Heart left ventricle (tissue), 16 donors: ENCODE measurements at places on chromosomes 1 and 21.

DNA sequence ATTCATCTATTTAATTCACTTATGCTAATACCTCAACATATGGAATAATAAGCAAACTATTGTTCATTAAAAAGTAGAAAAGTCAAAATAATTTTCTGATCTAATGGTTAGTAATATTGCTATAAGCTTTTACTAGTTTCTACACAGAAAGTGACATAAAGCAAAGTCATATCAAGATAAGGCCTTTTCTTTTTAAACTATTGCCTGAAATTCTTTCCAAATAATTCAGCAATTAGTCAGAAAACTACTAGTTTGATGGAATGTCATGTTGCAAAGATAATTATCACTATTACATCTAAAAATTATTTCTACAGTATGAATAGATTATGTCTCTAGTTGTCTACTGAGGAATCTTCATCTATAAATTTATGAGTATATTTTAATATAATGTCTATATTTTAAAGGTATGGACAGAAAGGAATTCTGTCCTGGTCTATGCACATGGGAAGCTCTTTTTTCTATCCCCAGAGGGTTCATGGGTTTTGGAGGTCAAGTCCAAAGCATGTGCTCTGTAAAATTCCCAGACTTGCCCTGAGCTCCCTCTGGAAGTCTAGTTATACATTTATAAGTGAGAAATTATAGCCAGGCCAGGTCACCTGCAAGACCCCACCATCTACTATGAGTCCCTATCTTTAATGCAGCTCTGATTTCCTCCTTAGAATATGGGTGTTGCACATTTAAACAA is 84.6 kb upstream of the DPYD start:
- no peak overlapping the region for H3K4me3 ChIP-seq
- no peaks in the 10 kb centered on the region for H3K27me3 ChIP-seq
- no peak for DNase-seq
- no peaks in the 10 kb centered on the region for H3K4me1 ChIP-seq
- no peak overlapping the region for H3K27ac ChIP-seq

GRCh38 chr1:198575798-198576641 is 35.5 kb upstream of the ATP6V1G3 start:
- H3K27ac ChIP-seq: no peak overlapping the region
- no peaks in the 10 kb centered on the region for H3K4me1 ChIP-seq
- H3K36me3 ChIP-seq: no peaks in the 10 kb centered on the region
- no peaks in the 10 kb centered on the region for H3K27me3 ChIP-seq

DNA sequence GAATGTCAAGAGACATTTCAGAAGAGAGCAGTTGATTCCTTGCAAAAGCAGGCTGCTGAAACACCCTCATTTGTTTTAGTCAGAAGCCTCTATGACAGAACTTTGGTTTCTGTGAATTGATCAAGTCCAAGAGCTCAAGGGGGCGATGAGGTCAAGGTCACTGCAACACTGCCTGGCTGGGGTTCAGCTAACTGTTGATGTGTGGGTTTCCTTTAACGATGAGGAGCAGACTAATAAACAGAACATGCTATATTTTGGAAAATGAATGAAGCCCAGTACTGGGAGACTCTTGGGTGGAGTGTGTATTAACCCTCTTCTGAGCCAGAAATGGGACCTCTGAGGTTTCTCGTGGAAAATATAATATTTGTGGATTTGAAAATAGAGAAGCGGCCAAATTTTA is 109.3 kb downstream of the ZC3H11B start:
- no peak overlapping the region for H3K4me3 ChIP-seq
- no peaks in the 10 kb centered on the region for H3K27me3 ChIP-seq
- no peaks in the 10 kb centered on the region for H3K4me1 ChIP-seq
- no peak overlapping the region for H3K27ac ChIP-seq

- peaks cover 94% of the 10 kb centered on the region for H3K4me1 ChIP-seq
- no peak overlapping the region for H3K4me3 ChIP-seq
- peak; percentile 48 for DNase-seq
- H3K36me3 ChIP-seq: no peaks in the 10 kb centered on the region
- no peaks in the 10 kb centered on the region for H3K27me3 ChIP-seq
- peak overlapping the region; percentile 91 for H3K27ac ChIP-seq
Measured at GRCh38 chr1:201712387-201713085, 116.4 kb upstream of the IPO9 start.

DNA sequence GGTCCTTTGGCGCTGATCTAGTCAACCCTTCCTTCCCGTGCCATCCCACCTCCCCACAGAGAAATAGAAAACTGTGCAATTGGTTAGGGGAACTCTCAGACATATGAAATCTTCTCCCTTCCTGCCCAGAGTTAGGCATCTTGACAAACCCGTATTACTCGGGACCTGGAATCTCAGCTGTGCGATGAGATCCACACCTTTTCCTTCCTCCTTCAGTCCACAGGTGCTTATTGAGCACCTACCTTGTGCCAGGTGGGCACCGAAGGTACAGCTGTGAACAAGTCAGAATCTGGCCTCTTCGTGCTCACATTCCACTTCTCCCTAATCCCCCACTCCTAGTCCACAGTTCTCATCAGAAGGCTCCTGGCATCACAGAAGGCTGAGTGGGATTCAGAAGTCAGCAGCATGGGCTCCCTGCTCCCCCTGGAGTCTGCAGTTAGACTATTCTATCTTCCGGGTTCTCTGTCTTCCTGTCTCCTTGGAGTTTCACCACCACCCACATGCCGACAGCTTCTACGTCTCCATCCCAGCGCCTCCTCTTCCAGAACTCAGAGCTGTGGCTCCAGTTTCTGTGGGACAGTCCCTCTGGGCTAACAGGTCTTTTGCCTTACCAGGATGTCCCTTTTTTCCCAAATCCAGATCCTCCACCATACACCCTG is 23.0 kb downstream of the KNCN start:
- DNase-seq: no peak
- no peak overlapping the region for H3K4me3 ChIP-seq
- no peaks in the 10 kb centered on the region for H3K36me3 ChIP-seq
- no peaks in the 10 kb centered on the region for H3K4me1 ChIP-seq

DNA sequence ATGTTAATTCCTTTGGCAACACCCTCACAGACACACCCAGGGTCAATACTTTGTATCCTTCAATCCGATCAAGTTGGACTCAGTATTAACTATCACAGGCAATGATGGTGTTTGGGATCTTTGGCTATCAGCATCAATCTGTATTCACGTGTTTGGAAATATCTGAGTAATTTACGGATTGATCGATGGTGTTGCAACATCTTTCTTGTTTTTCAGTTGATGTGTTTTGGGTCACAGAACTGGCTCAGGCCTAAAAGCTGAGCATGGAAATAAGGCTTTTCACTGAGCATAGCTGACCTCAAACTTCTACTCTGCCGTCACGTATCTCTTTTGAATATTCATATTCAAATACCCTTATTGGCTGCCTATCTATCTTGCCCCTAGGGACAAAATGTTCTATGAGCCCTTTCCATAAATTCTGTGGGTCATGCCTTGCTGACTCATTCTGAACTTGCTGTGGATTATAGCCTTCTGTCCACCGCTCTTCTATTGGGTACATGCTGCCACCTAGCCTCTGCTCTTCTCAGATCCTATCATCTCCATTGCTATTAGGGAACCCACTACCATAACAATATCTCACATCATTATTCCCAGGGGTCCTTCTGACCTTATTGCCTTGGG is 156.0 kb downstream of the PDE4B start:
- no peak overlapping the region for H3K27ac ChIP-seq
- no peaks in the 10 kb centered on the region for H3K27me3 ChIP-seq
- no peak overlapping the region for H3K4me3 ChIP-seq

DNA sequence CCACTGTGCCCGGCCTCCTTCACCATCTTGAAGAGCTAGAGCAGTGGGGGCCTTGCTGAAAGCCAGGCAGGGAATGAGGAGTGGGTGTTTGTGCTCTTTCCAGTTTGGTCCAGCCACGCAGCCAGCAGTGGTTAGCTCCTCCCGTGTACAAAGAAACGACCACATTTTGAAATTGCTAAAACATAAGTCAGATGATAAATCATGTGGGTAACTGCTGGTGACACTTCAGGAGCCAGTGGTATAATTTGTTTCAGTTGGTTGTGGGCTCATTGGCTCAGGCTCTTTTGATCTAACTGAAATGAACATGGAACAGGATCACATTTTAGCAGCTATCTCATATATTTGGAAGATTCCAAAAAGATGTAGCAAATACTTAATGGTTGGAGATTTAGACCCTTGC is 87.6 kb downstream of the MTR start:
- H3K36me3 ChIP-seq: no peaks in the 10 kb centered on the region
- no peak for DNase-seq
- H3K4me3 ChIP-seq: no peak overlapping the region
- no peak overlapping the region for H3K27ac ChIP-seq

DNA sequence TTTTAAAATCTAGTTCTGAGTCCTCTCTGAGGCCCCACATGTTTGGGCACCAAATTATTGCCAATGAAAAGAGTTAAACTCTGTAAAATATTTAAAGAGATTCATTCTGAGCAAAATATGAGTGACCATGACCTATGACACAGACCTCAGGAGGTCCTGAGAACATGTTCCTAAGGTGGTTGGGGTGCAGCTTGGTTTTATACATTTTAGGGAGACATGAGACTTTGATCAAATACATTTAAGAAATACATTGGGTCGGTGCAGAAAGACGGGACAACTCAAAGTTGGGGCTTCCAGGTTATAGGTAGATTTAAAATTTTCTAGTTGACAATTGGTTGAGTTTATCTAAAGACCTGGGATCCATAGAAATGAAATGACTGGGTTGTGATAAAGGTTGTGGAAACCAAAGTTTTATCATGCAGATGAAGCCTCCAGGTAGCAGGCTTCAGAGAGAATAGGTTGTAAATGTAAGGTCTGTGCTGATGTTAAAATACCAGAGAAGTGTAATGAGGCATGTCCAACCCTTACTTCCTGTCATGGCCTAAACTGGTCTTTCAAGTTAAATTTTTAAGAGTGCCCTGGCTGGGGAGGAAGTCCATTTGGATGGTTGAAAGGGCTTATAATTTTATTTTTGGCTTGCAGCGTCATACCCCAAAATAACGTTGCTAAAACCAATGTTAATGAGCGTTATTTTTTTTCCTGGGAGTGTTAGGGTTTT is 274.9 kb downstream of the NUF2 start:
- no peaks in the 10 kb centered on the region for H3K36me3 ChIP-seq
- no peaks in the 10 kb centered on the region for H3K4me1 ChIP-seq
- no peaks in the 10 kb centered on the region for H3K27me3 ChIP-seq
- H3K27ac ChIP-seq: no peak overlapping the region
- H3K4me3 ChIP-seq: no peak overlapping the region

DNA sequence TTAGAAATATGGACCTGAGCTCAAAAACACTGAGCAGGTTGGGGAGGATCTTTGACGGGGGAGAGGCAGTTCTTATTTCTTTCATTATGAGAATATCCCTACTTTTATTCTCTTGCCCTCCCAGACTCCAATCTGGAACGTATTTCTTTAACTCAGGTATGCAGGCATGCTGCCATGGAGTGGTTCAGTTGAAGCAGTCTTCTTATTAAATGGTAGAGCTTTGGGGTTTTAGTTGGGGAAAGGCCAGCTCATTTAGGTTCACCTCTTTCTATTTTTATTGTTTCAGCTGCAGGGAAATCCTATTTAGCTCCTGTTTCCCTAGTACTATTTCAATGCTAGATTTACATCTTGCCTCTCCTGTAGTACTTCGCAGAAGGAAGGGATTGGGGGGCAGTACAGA is 198.9 kb downstream of the TTLL7 start:
- peaks cover 3% of the 10 kb centered on the region for H3K4me1 ChIP-seq
- no peak overlapping the region for H3K27ac ChIP-seq
- no peaks in the 10 kb centered on the region for H3K27me3 ChIP-seq

GRCh38 chr1:17230106-17230505 is 18.8 kb upstream of the PADI3 start:
- H3K4me3 ChIP-seq: no peak overlapping the region
- H3K4me1 ChIP-seq: no peaks in the 10 kb centered on the region
- H3K27ac ChIP-seq: no peak overlapping the region
- peaks cover 16% of the 10 kb centered on the region for H3K27me3 ChIP-seq

DNA sequence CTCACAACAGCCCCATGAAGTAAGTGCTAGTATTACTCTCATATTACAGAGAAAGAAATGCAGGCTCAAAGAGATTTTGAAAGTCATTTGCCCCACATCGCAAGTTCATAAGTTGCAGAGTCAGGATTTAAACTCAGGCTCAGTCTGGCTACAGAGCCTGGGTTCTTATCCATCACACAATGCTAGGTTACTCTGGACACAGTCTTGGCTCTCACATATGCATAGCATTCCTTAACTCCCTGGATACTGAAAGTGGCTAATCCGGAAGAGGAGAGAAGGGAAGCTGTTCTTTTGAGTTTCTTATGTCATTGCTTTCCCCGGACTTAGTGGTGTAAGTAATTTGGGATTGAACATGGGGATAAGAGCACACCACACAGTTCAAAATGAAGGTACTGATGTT is 357.4 kb upstream of the PLXNA2 start:
- H3K27me3 ChIP-seq: no peaks in the 10 kb centered on the region
- H3K27ac ChIP-seq: no peak overlapping the region
- peaks cover 9% of the 10 kb centered on the region for H3K4me1 ChIP-seq
- no peak overlapping the region for H3K4me3 ChIP-seq
- no peak for DNase-seq

GRCh38 chr1:180482425-180483275 is 19.7 kb downstream of the ACBD6 start:
- H3K4me1 ChIP-seq: no peaks in the 10 kb centered on the region
- H3K27me3 ChIP-seq: no peaks in the 10 kb centered on the region
- DNase-seq: no peak
- peaks cover 29% of the 10 kb centered on the region for H3K36me3 ChIP-seq
- H3K27ac ChIP-seq: no peak overlapping the region

- H3K4me3 ChIP-seq: no peak overlapping the region
- DNase-seq: no peak
- H3K36me3 ChIP-seq: no peaks in the 10 kb centered on the region
- H3K27ac ChIP-seq: no peak overlapping the region
- H3K4me1 ChIP-seq: no peaks in the 10 kb centered on the region
Measured at GRCh38 chr1:93013145-93014065, 52.1 kb upstream of the DIPK1A start.

DNA sequence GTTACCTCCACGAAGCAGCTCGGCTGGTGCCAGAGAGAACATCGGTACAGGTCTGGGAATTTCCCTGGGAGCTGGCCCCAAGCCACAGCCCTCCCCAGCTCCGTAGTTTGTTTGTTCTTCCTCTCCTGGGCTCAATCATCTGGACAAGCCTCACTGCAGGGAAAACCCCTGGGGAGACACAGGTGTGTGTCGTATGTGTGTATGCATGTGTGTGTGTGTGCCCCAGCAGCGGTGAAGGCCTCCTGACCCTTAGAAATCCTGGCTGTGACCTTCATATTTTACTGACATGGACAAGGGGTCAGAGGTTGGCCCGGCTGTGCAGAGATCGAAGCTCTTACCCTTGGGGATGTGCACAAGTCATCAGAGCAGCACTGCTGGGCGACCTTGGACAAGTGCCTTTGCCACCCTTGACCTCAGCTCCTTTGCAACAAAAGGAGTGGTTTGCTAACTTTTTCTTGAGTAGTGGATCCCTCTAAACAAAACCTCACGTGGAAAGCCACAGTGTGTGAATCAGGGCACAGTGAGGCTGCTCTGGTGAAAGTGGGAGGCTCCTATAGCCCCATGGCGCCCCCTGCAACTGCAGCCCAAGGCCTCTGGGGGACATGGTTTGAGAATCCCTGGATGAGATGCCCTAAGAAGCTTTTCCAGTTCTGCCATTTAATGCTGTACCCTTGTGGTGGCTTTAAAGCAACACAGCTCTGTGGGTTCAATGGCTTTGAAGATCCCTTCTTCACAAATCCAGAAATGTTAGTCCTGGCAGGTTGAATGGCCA is 12.3 kb upstream of the IL22RA1 start:
- no peak for DNase-seq
- H3K4me3 ChIP-seq: no peak overlapping the region
- H3K27ac ChIP-seq: no peak overlapping the region
- H3K4me1 ChIP-seq: no peaks in the 10 kb centered on the region
